ENCODE measurements at places on chromosomes 6 and 20.

DNA sequence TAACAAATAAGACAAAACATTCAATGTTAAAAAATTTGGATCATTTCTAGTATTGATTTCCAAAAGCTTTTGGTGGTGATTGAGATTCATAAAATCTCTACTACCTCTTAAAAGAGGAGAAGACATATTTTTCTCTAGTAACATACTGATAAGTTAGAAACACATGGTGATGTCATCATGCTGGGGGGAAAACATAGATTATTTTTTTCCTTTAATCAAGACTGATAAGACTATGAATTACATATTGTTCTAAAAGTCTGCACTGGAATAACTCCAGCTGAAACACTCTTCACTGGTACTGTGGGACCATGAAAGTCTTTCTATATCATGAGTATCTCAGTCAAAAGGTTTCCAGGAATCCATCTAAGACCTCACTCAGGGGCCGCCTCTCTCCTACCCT is 515.8 kb downstream of the PRKN start:
- DNase-seq: no peak

GRCh38 chr6:32087574-32088486 is 21.3 kb downstream of the TNXB start:
- DNase-seq: peak; percentile 46

DNA sequence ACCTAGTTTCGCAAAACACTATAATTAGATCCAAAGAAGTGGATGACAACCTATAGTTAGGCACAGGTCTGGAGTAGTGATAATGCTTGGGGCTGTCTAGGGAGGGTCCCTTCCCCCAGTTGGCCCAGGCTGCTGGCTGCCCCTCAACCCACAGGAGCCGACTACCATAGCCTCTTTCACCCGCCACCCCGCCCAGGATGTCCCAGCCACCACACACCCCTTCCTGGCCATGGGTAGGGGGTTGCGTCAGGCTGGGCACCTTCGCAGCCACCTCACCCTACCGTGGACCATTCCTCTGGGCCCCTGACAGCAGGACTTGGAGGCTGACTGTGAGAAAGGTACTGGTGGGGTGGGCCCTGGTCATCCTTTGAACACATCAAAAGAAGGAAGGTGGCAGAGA is 8.5 kb downstream of the TFEB start:
- no peak for DNase-seq

DNA sequence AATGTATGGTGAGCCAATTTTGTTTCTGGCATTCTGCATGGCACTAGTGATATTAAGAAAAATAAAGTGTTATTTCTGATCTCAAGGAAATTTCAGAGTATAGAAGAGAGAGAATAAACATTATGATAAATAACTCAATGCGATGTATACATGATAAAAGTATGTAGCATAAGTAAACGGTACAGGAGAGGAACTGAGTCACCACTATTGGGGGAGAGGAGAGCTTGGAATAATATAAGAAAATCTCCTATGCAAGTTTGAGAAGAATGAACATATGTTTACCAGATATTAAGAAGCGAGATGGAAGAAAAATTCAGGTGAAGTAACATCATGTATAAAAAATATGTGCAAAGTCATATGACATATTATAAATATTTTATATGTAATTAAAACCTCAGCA is 1230.3 kb upstream of the CITED2 start:
- peak; percentile 47 for DNase-seq

- DNase-seq: no peak
These were observed 86.4 kb downstream of the EDN3 start for GRCh38 chr20:59386809-59387208.

GRCh38 chr6:89941031-89941762 is 46.9 kb downstream of the GJA10 start:
- no peak for DNase-seq

GRCh38 chr6:117233145-117233544 is 32.2 kb upstream of the VGLL2 start:
- DNase-seq: no peak

DNA sequence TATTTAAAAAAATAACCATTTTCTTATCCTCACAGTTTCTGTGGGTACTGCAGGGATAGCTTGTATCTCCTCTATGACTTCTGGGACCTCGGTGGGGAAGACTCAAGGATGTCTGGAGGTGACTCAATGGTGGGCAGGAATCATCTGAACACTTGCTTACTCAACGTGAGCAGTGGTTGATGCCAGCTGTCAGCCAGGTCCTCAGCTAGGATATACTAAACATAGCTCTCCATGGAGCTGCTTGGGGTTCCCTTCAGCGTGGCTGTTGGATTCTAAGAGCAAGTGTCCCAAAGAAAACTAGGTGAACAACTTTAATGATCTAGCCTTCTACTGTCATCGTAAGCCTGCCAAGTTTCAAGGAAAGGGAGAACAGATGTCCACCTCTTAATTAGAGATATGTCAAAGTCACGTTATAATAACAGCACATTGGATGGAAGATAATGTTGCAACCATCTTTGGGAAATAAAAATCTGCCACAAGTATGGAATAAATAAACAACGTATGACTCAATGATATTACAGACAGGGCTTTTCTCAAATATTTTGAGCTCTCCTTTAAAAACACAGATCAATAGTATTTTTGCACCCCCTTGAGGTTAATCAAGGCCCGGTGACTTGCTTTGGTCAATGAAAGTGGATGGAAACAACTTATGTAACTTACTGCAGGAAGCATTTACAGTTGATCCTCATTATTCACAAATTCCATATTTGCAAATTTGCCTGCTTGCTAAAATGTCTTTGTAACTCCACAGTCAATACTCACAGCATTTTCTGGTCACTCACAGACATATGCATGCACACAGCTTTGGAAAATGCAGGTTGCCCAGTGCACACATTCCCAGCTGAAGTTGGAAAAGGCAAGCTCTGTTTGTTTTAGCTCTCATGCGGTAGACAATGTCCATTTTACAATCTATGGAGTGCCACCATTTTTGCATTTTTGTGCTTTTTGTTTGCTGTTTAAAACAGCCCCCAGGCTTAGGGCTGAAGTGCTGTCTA is 6.6 kb upstream of the HEBP2 start:
- peak; percentile 32 for DNase-seq

GRCh38 chr6:151393410-151393809 is 2.1 kb upstream of the ZBTB2 start:
- no peak for DNase-seq

GRCh38 chr20:35276408-35276807 is 1.5 kb downstream of the MMP24OS start:
- no peak for DNase-seq

GRCh38 chr6:150691463-150691862 is 91.8 kb downstream of the PLEKHG1 start:
- DNase-seq: no peak

- DNase-seq: no peak
These were observed 29.2 kb downstream of the YTHDF1 start for GRCh38 chr20:63186528-63187316.

- no peak for DNase-seq
These were observed 29.9 kb upstream of the SYNCRIP start for GRCh38 chr6:85672623-85673022.

GRCh38 chr6:79564636-79565035 is 27.4 kb upstream of the LCA5 start:
- DNase-seq: no peak

DNA sequence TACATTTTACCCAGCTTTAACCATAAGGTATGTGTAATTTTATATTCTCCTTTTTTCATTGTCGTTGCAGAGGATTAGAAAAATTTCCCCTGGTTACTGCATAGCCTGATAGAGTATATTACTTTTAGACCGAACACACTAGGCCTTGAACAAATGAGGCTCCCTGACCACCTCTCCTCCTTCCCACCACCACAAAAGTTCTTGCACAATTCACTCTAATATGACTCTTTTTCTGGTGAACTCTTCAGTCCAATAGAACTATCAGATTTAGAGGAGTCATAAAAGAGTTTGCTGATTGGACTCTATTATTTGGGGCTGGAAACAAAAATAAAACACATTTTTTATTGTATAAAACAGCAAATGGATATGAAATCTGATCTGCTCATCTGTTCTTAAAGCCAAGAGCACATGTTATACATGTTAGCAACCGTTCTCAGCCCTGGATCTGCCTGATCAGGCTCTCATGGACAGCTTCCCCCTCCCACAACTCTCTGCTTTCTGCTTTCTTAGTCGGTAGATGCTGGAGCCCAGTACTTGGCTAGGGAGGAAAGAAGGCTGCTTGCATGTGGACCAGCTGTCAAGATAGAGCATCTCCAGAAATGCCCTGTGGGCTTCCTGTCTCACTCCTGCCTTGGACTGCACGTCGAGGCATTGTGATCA is 83.5 kb downstream of the CD164 start:
- DNase-seq: no peak

DNA sequence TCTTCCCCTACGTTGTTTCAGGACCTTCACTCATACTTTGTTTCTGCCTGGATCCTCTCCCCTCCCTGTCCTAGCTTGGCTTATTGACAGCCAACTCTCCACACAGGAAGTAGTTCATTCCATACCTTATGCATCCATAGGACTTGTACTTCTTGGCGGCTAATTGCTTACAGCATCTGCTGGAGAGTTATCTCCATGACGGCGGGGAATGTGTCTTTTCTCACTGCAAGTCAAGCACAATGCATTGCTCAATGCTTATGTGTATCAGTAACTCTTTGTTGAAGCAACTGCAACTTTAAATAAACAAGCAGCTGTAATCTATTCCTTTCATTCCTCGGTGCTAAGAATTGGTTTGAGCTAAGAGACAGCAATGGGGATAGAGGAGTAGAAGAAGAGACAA is 551.3 kb upstream of the EPHA7 start:
- DNase-seq: no peak

- DNase-seq: peak; percentile 26
These were observed 71.7 kb upstream of the CEP85L start for GRCh38 chr6:118722829-118723813.

GRCh38 chr20:41734506-41734945 is 116.3 kb upstream of the CHD6 start:
- peak; percentile 22 for DNase-seq

DNA sequence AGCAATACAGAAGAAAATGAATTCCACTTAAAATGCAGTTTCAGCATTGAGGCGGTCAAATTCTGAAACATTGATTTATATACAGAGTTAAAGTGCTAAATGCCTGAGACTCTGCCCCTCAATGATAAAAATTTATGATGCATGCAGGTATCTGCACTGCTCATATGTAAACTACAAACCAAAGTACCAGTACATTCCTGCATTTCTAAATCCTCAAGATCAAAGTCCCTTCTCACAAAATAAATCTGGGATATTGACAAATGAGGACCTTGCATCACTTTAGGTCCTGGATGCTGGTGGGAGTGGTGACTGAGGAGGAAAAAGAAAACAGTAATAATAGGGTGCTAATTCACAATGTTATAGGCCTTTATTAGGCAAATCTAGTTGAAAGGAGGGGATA is 101.9 kb downstream of the FIG4 start:
- DNase-seq: no peak

- DNase-seq: no peak
These were observed 5.3 kb downstream of the SLC26A8 start for GRCh38 chr6:36019167-36019566.

- peak; percentile 97 for DNase-seq
These were observed 256.5 kb upstream of the RREB1 start for GRCh38 chr6:6851059-6851948.

- peak; percentile 34 for DNase-seq
These were observed 8.0 kb downstream of the ABT1 start for GRCh38 chr6:26604797-26605196.

Data from IMR-90 (cell line).